Activated CD4-positive, alpha-beta T cell treated with anti-CD3 and anti-CD28 coated beads for 24 hours (primary cell): ENCODE measurements at places on chromosomes 1 and 21.

DNA sequence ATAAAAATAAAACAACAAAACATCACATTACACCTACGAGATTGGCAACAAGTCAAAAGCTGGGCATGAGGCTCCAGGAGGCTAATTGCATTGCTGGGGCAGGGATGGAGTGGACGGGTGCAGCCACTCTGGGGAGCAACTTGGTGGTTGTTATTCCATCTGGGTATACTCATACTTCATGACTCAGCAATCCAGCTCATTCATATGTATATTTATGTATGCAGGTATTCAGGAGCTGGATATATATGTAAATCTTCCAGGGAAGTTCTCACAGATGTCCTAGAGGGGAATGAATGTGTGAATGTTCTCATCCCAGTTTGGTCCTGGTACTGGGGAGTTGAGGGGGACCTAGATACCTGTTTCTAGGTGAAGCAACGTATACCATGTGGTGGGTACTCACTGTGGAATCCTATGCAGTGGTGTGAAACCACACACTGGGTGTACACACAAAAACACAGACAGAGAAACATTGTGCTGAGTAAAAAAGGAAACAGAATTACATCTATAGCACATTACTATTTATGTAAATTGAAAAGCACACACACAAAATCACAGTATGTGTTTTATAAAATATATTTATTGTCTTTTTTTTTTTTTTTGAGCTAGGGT is 79.7 kb upstream of the RAB4A start:
- no peak for DNase-seq

- no peak for DNase-seq
Observed at GRCh38 chr1:107342768-107343167, 201.9 kb downstream of the NTNG1 start.

DNA sequence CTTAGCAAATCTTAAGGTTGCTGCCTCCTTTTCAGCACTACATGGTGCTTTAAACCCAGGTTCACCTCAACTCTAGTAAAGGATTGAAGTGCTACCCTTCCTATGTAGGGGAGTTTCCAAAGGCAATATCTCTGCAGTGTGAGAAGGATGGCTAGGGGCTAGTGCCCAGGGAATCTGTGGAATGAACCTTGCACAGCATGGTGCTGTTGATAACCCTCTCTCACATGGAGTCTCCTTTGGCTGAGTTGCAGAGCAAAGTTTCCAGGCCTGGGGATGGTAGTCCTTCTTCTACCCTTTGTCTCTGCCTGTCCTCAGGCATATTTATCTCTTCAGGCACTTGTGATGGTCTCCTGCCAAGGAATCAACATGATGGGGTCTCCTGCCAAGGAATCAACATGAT is 59.4 kb downstream of the AXDND1 start:
- no peak for DNase-seq

DNA sequence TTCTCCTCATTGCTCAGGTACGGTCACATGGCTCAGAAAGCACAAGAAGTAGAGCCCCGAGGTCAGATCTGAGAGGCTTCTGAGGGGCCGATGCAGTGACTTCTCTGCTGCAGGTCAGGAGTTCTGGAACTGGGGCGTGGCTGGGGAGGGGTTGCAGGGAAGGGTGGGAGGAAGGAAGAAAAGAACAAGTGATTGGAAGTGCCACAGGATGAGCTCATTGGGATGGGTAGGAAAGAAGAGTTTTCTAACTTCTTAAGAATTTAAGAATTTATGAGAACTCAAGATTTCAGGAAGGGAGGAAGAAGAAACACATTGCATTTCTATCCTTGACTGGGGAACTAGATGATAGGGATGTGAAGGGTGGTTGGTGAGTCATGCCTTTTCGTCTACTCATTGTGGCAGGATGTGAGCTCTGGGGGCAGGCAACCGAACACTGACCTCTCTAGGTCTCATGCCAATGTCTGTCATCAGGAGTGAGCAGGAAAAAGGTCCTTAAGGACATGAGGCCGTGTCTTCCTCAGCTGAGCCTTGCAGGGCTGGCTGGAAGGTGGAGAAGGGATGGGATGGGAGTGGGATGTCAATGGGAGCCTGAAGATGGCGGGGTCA is 497 bp downstream of the FCRLB start:
- no peak for DNase-seq

DNA sequence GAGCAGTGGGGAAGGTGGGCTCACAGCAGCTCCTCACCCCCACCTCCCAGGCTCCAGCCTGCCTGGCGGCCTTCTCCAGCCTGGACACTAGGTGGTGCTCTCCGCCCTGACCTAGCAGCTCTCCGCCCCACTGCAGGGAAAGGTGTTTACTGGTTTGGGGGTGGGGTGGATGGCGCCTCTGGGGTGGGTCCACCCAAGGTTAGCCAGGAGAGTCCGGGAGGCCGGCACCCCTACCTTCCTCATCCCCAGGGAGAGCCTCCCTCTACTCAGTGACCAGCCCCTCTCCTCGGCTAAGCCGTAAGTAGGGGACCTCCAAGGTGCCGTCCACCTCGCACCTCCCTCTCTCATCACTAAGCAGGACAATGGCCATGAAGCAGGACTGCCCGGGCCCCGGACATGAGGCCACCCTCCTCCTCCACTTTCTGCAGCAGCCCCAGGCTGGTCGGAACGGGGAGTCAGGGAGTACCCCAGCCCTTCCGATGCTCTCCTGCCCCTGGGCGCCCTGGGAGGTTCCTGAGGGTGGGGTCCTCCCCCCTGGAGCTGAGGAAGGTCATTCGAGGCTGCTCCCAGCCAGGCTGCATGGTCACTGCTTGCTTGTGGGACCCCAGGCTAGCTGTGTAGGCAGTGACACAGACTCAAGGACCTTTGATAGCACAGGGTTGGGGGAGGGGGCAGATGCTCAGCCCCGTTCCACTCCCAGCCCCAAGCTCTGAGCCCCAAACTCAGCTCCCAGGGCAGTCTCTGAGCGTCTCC is 101.4 kb upstream of the VAMP3 start:
- DNase-seq: peak; percentile 39

DNA sequence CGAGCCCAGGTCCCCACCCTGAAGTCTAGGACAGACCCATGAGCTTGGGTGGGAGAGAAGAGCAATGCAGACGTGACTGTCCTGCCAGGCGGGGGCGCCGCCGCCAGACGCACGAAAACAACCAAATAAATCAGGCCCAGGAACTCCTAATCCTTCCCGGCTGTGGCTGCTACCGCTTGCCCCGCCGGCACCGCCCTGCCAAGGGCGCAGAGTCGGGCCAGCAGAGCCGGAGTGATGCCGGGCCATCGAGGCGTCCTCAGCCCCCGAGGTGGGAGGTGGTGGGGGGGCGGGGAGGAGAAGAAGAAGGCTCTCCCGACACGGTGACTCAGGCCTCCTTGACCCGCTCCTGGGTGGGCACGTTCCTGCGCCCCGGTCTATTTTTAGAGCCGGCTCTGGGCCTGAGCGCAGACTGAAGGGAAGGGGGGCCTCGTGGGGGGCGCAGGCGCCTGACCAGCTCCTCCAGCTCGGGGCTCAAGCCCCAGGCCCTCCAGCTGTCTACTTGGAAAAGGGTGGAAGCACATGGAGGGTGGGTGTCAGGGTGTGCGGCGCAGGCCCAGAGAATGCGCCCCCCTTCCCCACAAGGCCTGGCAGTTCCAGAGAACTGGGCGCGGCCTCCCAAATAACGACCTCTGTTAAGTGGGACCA is 10.7 kb upstream of the COL16A1 start:
- DNase-seq: no peak

DNA sequence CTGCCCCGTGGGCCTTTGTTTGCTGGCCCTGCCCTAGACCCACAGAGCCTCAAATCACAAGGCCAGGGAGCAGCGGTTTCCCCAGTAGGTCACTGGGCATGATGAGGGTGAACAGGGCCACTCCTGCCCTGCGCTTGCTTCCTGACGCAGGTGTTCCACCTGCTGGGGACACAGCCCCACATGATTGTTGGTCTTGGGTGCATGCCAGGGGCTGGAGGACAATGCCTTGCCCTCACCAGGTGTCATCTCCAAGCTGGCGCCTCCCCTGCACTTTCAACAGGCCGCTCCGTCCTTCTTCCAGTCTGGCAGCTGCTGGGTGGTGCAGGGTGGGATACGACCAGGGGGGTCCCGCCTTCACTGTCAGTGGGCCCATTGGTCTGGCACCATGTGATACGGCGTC is 24.3 kb downstream of the IL10RB start:
- DNase-seq: no peak

GRCh38 chr1:205505076-205505729 is 734 bp downstream of the CDK18 start:
- DNase-seq: no peak

GRCh38 chr1:193553564-193553963 is 367.2 kb upstream of the B3GALT2 start:
- no peak for DNase-seq

GRCh38 chr1:223109581-223110026 is 33.4 kb downstream of the TLR5 start:
- no peak for DNase-seq

DNA sequence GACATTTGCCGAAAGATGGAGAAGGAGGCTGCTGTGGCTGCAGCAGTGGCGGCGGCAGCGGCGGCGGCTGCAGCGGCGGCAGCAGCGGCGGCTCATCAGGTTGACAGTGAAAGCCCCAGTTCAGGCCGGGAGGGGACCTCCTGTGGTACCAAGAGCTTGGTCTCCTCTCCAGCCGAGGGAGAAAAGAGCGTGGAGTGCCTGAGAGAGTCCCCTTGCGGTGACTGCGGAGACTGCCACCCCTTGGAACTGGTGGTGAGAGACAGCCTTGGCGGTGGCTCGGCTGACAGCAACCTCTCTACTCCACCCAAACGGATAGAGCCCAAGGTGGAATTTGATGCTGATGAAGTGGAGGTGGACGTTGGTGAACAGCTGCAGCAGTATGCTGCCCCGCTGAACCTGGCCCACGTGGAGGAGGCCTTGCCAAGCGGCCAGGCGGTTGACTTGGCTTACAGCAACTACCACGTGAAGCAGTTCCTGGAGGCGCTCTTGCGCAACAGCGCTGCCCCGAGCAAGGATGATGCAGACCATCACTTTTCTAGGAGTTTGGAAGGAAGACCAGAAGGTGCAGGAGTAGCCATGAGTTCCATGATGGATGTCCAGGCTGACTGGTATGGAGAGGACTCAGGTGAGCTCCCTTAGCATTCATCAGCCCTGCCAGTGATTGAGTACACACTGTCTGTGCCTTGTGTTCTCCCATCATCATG is 6.3 kb downstream of the ZBTB8B start:
- DNase-seq: no peak

- DNase-seq: no peak
Observed at GRCh38 chr1:94383966-94384408, 34.2 kb upstream of the ABCD3 start.

DNA sequence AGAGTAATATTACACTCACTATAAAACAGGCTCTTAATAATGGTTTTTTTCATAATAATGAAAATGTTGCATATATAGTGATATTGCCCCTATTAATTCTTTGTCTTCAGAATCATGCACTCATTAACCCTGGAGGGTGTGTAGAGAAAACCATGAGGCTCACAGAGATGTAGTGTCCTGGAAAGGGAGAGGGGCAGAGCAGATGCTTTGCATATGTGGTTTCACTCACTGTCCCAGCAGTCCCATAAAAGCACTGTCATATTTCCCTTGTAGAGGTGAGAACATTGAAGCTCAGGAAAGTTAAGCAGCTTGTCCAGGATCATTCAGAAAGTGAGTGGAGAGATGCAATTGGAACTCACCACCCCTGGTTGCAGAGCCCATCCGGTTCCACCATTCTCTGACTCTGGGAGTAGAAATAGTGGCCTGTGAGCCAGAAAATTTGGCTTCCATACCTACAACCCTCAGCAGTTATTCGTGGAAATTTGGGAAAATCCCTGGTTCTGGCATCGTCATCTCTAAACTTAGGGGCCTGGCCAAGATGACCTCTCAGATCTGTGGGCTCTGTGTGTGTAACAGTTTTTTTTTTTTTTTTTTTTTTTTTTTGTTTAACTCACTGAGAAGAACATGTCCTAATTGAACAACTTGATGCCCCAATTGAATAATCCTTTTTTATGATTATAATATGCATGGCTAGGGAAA is 86.4 kb downstream of the RGL1 start:
- DNase-seq: no peak

GRCh38 chr1:228978484-228979324 is 243.4 kb downstream of the RHOU start:
- no peak for DNase-seq

GRCh38 chr1:28314547-28314941 is 14.3 kb upstream of the MED18 start:
- DNase-seq: no peak

DNA sequence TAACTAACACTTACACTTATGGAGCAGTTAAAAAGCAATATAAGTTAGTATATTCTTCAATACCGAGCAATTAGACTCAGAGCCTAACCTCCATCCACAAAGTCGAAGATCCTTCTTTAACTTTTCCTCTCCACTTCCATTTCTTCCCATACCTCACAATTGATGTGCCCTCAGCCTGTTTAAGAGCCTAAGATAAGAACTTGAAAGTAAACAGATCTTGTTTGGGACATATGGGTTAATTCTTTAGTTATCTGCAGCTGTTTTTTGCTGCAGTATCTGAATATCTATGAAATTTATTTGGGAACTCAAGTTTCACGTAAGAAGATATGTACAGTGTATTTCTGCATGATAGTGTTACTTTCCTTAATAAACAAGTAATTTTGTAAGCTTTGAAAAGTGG is 51.5 kb downstream of the MIGA1 start:
- no peak for DNase-seq

DNA sequence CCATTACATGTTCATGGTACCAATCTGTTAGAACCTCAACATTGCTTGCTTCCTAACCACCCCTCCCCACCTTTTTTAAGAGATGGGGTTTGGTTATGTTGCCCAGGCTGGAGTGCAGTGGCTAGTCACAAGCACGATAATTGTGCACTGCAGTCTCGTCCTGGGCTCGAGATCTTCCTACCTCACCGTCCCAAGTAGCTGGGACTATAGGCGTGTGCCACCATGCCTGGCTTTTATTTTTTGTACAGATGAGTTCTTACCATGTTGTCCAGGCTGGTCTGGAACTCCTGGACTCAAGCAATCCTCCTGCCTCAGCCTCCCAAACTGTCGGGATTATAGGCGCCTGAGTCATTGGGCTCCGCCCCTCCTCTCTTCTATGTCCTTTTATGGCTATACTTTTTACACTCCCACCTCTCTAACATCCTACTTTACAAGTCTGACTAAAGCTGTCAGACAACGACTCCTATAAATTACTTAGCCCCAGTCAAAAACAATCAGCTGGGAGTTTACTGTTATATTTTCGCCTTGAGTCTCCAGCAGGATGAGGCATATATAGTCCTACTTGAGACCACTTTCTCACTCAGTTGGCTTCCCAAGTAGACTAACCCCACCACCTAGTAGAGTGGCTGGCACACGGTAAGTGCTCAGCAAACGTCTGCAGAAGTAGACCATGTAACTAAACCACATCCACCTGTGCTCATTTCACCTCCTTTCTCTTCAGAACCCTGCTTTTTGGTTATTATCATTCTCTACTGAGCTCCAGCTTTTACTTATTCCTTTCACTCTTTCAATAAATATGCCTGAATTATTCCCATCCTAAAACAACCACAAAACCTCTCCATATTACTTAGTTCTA is 13.8 kb downstream of the ENSA start:
- no peak for DNase-seq

DNA sequence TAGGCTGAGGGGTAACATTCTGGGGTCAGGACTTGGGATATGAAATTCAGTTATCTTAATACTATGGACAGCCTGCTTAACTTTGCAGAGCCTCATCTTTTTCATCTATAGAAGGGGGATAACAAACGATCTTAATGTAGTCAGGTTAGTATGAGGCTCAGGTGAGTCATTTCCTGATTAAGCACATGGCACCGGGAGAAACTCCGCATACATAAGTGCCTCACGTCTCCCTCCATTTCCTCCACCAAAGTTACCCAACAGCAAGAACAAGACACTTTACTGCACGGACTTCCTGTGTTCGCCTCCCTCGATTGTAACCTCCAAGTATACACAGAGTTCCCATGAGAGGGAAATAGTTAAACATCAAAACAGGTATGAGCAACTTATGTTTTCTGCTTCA is 112.7 kb upstream of the COA6 start:
- no peak for DNase-seq

- DNase-seq: no peak
Observed at GRCh38 chr1:79711001-79711431, 704.5 kb upstream of the ADGRL4 start.
